ENCODE measurements at places on chromosomes 4 and X.

GRCh38 chr4:184899261-184900134 is 73.7 kb upstream of the ACSL1 start:
- DNase-seq, result no peak

GRCh38 chr4:98919996-98920395 is 8.9 kb downstream of the EIF4E start:
- DNase-seq, result no peak

DNA sequence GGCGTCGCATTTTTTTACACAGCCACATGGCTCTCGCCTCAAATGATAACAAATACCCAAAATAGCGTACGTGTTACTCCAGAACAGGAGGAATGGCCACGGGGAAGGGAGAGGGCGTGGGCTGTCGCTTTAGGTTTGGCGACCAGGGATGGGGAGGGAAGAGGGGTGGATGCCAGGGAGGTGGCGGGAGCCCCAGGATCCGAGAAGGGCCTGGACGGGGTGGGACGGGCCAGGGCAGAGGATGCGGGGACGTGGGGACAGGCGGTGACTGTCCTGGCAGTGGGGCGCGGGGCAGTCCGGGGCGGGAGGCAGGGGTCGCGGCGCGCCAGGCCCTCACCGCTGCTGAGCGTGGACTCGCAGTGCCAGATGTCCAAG is 631 bp downstream of the TMEM47 start:
- DNase-seq, result peak; percentile 7

DNA sequence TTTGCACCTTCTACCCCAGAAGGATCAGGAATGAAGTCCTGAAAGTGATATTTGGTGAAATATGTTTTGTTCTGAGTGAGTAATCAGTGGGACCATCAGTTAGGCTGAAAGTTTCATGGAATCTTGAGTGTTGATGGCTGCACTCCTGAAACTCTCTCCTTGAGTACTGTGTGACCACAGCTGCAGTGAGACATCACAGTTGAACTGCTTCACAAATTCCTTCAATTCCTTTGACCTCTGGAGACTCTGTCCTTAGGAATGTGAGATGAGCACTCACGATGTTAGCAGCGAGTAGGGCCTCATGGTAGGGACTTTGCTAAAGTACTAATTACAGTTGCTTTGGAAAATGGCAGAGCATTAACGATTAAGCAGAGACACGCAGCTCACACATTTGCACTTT is 142.9 kb upstream of the SLC4A4 start:
- DNase-seq, result no peak

DNA sequence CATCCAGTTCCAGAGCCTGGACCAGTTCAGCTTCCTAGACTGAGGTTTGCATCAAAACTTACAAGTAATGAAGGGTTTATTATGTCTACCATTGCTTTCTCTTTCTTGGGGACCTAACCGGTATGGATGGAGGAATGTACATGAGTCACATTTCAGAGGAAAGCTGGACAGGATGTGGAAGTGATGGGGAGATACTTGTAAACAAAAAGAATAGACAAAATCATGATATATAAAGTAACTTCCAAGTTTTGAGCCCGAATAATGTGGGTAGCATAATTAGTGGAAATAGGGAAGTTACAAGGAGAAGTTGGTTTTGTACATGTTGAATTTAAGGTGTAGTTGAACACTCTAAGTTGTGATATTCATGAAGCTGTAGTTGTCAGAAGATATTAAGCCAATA is 15.0 kb downstream of the FNIP2 start:
- peak; percentile 69 for DNase-seq

GRCh38 chrX:136671006-136671610 is 23.1 kb downstream of the CD40LG start:
- no peak for DNase-seq

GRCh38 chrX:38271154-38271716 is 50.6 kb upstream of the SRPX start:
- DNase-seq, result peak; percentile 15

DNA sequence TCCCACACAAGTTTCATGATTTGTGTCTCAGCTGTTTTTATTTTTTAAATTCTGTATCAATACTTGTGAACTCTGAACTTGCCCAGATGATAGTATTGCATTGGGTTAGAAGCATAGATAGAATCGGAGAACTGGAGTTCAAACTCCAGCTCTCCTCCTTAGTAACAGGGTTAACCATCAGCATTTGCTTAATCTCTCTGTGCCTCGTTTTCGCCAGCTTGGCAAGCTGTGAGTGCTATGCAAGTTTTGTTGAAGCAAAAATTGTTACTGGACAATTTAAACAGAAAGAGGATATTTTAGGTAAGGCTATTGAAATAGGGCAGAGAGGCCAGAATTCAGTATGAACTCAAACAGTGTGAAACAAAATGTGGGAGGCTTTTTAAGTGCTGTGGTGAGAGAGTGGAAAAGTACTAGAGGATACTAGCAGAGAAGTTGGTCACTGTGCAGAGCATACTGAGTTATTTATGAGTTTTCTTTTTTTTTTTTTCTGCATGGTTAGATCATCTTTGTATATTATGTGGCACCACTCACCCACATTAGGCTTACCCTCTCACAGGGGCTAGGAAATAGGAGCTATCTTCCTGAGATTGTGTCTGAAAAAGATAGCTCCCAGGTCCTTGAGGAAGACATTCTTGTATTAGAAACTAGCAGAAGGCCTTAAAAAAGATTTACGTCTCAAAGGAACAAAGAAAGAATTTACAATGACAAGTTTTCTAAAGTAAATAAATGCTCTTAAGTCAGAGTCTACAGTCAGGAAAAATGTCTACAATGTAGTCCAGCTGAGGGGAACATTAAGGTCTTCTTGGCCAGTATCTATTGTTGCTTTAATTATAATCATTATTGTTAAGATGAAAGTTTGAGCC is 1126.6 kb downstream of the FAT4 start:
- no peak for DNase-seq

- no peak for DNase-seq
These were observed 76.2 kb upstream of the S100G start for GRCh38 chrX:16573781-16574180.

DNA sequence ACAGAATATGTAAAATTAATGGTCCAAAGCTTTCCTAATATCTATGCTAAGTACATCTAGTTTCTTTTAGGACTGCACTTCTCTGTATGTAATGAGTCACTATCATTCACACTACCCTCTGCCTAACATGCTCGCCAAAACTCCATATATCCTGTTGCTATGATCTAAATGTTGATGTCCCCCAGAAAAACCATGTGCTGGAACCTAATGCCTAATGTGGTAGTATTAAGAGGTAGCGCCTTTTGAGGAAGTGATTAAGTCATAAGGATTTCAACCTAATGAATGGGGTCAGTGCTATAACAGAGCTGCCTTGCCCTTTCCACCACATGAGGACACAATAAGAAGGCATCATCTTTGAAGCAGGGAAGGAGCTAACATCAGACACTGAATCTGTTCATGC is 34.9 kb upstream of the NFKB1 start:
- peak; percentile 84 for DNase-seq

DNA sequence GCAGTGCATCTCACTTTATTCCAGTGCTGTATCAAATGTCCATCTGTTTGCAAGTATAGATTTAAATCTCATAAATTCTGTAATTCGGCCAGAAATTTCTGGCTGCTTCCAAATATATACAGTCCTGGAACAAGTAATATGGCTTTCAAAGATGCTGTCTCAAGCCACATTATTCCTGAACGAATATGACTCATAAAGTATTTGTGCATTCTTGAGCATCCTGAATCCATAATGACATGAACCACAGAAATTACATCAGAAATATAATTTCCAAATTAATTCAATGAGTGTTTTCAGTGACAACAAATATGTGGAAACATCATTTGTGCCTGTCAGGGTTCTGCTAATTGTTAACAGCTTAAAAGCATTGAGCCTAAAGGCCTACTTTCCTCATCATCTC is 140.9 kb upstream of the HPGD start:
- no peak for DNase-seq

- DNase-seq, result peak; percentile 6
These were observed 207.5 kb upstream of the FTHL17 start for GRCh38 chrX:31279359-31279758.

- DNase-seq, result no peak
These were observed 129.4 kb upstream of the SH3RF1 start for GRCh38 chr4:169399976-169400767.

- DNase-seq, result no peak
These were observed 420 bp downstream of the CC2D2A start for GRCh38 chr4:15470128-15470475.

- no peak for DNase-seq
These were observed 686.7 kb downstream of the PDHA2 start for GRCh38 chr4:96526625-96527024.

GRCh38 chrX:132563976-132564375 is 75.1 kb upstream of the MBNL3 start:
- no peak for DNase-seq

GRCh38 chr4:80101792-80102116 is 28.7 kb upstream of the ANTXR2 start:
- no peak for DNase-seq

DNA sequence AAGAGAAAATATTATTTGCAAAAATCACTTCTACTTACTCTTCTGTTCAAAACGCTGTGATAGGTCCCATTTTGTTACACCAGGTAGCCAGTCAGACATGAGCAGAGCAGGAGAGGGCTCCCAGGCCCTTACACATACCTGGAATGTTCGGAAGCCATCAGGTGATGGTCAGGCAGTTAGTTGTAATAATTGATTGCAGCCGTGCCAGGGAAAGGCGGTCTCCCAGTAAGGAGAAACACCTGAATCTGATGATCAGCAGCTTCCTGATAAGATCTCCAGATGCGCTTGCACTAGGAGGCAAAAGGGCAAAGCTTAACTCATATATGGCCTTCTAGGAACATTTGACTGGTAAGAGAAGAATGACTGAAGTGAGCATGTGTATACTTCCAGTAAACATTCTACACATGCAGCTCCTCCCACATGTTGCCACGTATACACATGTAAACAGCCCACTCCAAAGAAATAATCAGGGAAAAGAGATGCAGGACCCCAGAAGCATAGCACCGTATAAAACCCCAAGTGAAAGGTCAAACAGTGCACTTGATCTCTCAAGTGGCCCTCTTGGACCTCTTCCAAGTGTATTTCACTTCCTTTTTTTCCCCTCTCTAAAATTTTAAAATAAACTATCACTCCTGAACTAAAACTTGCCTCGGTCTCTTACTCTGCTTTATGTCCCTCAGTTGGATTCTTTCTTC is 1338.0 kb downstream of the FSTL5 start:
- DNase-seq, result no peak

DNA sequence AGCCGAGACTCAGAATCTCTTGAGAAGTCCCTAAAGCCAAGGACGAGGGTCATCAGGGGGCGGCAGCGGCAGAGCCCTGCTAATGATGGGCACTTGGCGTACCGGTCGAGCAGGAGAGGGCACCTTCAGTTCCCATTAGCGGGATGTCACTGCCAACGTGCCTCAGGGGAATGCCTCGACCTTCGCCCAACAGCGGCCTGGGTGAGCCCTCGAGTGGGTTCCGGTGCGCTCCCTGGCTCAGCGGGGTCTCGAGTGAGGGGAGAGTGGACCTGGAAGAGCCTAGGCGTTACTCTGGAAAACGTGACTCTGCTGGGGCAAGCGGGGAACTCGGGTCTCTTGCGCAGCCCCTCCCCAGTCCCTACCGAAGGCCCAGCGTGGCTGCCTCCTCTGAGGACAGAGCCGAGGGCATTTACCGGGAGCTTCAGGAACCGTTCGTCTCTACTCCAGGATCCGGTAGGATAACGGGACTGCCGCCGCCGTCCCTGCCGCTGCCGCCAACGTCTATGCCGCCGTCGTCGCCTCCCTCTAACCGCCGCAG is 36.9 kb downstream of the PGRMC1 start:
- DNase-seq, result no peak

GRCh38 chr4:13168326-13168725 is 315.8 kb downstream of the RAB28 start:
- DNase-seq, result no peak

DNA sequence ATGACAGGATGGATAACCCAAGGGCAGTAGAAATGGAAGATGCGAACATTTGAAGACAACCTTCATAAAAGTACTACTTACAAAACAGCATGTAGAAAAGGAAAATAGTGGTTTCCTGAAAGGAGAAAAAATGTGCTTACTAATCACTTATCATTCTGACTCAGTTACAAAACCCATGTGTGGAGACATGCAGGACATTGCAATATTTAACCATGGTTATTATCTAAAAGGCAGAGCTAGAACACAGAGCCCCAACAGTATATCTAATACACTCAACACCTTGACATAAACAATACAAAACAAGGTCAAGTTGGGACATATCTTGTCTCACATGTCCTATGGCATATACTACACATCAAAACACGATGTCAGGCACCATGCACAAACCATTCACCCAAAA is 55.9 kb downstream of the EIF4E start:
- no peak for DNase-seq

DNA sequence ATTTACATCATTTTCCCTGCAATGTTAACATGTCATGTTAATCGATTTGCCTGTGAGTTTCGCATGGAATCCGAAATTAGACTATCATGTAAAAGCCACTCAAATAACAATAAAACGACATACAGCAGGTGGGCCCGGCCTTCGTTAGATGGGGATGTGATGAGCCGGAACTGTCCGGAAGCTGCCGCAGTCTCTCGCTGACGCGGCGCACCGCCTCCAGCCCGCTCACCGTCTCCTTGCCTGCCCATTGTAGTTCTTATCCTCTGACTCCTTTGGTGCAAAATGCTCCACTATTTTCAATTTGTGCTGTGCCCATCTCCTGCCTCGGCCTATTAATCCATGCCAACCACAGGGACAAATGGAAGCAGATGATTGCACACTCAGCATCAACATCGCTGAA is 877.5 kb upstream of the TENM3 start:
- DNase-seq, result no peak

- no peak for DNase-seq
These were observed 126.0 kb upstream of the PAQR3 start for GRCh38 chr4:79065262-79065661.

- no peak for DNase-seq
These were observed 25.3 kb downstream of the FAM47E start for GRCh38 chr4:76276813-76277212.

DNA sequence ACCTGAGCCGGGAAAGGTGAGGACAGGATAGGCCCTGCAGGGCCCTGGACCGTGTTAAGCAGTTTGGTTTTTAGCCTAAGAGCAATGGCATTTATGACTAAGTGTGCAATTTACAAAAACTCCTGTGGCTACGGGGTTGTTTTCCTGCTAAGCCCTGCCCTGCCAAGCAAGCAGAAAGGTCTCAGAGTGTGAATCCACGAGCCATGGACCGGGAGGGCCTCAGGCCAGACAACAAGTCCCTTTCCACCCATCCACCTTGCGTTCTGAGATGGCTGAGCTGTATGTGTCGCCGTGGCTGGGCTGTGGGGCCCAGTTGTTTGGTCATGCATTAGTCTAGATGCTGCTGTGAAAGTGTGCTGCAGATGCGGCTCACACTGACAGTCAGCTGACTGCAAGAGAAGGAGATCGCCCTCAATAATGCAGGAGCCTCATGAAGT is 33.9 kb upstream of the AFAP1 start:
- DNase-seq, result no peak

GRCh38 chr4:53905941-53906377 is 158.4 kb downstream of the CHIC2 start:
- DNase-seq, result no peak

- no peak for DNase-seq
These were observed 125.2 kb downstream of the STIM2 start for GRCh38 chr4:26985873-26986272.
